ENCODE measurements at places on chromosomes 6 and 20.

DNA sequence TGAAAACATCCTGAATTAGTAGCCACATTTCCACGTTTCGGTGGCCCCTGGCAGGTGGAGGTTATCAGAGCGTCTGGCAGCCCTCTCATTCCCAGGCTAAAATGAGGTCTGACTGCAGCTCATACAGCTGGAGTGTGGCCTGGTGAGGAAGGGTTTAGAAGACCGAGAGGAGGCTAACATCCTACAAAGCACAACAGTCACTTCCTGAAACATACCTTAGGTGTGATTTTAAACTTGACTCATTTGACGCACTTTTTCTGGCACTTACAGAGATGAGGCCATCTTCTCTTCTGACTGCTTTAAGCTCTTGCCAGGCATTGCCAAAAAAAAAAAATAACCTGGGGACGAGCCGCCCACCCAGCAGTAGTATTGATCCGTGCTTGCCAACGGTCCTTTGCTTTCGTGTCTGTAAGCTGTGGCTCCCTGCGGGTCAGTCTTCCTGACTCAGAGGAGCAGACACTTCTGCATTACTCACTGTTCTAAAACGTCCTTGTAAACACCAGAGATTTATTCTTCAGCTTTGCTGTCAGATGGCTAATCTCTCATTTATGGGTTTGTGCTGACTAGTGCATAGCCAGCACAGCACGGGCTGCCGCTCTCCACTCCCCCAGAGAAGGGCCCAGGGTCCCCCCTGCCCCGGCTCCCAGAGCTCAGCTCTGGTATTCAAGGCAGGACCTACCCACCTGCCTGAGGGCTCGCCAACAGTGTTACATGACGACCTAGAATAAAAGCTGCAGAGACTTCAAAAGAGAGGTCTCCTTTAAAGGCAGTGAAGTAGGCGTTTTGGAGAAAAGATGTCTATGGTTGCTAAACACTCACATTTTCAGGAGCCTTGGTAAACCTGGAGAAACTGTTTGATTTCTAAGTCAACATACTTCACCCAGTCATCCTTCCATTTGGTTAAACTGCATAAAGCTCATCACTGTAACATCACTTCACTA, 78.5 kb upstream of the FRMD1 start:
- no peak for DNase-seq

- no peak for DNase-seq
These were observed 397.0 kb downstream of the SMOC2 start for GRCh38 chr6:168838037-168838399.

GRCh38 chr6:26195376-26195923, 108.2 kb downstream of the HFE start:
- no peak for DNase-seq

DNA sequence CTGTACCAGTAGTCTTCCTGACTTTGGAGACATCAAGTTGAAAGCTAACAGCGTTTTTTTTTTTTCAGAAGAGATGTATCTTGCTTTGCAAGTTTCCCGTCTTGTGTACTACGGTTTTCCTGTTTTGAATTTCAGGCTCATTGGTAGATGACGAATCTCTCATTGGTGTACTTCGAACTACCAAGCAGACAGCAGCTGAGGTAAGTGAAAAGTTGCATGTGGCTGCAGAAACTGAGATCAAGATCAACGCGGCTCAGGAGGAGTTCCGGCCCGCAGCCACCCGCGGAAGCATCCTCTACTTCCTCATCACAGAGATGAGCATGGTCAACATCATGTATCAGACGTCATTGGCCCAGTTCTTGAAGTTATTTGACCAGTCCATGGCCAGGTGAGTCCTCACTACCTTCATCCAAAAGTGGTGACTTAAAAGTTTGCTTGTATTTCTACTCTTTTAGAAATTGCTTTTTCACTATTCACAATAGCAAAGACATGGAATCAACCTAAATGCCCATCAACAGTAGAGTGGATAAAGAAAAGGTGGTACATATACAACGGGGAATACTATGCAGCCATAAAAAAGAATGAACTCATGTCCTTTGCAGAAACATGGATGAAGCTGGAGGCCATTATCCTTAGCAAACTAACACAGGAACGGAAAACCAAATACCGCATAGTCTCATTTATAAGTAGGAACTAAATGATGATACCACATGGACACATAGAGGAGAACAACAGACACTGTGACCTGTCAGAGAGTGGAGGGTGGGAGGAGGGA, 110.6 kb upstream of the GLP1R start:
- DNase-seq, result no peak

DNA sequence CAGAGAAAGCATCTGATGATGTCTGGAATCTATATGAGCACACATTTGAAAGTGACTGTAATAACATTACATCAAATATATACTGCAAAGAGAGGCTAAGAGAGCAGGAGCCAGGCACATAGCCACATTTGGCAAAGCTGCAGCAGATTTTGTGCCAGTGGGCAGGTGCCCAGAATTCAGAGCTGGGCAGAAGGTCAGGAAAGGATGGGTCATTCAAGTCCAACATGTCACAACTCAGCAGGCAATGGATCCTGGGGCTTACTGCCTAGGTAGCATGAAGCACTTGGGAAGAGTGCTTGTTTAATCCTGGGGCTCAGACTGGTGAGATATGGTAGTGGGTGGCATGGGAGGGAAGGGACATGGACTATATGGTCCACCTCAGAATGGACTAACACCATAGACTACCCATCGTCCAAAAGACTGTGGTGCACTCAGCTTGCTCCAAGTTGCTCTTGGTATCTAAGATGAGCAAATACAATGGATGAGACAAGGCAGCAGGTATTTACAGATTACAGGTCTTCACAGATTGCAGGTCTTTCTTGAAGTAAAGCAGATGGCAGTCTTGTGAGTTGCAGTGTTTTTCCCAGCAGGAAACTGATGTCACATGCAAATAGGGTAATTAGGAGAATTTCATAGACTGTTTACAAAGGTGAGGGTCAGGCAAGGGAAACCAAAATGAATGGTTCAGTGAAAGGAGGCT, 31.2 kb upstream of the SHLD1 start:
- no peak for DNase-seq

DNA sequence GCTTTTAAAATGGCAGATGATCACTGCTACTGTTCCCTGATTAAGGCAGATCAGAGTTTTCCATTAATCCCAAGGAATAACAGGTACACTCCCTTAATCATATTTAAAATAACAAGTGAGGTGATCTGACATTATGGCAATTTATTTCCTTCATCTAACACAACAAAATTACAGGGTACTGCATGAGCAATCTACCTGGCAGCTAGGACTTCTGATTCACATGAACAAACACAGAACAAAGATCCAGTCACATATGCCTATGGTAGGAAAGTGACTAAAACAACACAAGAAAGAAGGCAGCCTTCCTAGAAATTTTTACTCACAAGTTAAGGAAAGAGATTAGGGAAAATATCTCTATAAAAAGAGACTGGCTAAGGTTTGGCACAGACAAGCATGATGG, 33.2 kb downstream of the MAP7 start:
- no peak for DNase-seq

DNA sequence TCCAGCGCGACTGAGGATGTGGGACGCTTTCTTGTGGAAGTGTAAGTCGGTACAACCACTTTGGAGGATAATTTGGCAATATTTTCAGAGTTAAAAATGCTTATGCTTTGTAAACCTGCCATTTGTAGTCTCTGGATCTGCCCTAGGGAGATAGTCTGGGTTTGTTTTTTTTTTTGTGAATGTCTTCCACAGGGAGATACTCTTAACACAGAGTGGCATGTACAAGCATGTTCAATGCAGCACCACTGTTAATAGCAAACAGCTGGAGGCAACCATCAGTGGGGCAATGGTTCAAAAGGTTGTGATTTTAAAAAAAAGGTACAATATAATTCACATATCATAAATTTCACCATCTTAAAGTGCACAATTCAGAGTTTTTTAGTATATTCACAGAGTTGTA, 22.4 kb downstream of the SLC9A8 start:
- no peak for DNase-seq

GRCh38 chr6:109121411-109121810, 26.1 kb downstream of the CEP57L1 start:
- no peak for DNase-seq

- DNase-seq, result no peak
These were observed 94.6 kb upstream of the SUPT3H start for GRCh38 chr6:45472382-45472781.
